Aorta (tissue), 5 donors: ENCODE measurements at places on chromosomes 3 and 15. TPM values are rescaled to one million over a fixed set of nuclear protein-coding genes. Genes with fewer than 3 reads are reported as not detected.

DNA sequence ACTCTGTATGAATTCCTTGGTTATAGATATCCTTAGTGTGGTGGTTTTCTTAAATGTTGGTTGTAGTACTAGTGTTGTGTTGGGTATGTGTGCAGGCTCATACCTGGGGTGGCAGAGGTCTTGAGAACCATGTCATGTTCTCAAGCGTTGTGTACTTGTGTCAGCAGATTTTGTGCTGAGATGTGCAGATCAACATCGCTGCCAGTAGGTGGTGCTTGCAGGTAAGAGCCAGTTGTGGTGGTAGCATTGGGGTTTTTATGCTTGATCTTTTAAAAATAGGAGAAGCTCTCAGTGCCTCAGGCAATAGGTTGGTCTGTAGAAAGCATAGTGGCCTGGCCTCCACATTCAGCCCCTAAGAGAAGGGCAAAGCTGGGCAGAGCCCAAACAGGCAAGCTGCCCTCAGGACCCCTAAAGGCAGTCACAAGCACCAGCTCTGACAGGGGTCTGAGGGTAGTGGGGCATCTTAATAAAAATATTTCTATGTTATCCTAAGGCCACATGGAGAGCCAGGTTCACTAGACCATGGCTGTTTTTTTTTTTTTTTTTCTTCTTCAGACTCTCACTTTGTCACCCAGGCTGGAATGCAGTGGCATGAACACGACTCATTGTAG is 164.0 kb downstream of the IL20RB start:
- H3K27me3 ChIP-seq: no peaks in the 10 kb centered on the region
- no peak overlapping the region for H3K4me3 ChIP-seq
- H3K27ac ChIP-seq: no peak overlapping the region
- no peak for DNase-seq
- no peaks in the 10 kb centered on the region for H3K36me3 ChIP-seq
- no peaks in the 10 kb centered on the region for H3K4me1 ChIP-seq

DNA sequence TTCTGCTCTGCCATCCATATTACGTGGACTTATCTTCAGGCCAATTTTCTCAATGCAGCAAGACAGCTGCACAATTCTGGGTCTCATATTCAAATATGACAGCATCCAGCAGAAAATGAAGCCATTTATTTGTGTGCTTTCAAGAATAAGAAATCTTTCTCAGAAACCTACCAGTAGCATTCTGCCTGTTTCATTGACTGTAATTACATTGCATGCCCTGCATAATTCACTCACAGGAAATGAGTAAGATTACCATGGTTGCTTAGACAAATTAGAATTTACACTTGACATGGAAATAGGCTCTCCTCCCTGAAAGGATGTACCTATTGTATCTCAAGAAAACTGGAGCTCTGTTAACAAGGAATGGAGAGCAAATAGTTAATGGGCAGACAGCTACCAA is 346.6 kb upstream of the DCBLD2 start:
- no peaks in the 10 kb centered on the region for H3K36me3 ChIP-seq
- H3K27ac ChIP-seq: no peak overlapping the region
- peaks cover 17% of the 10 kb centered on the region for H3K4me1 ChIP-seq
- no peak for DNase-seq

GRCh38 chr3:194344012-194344411 is 7.1 kb downstream of the CPN2 start:
- H3K27ac ChIP-seq: no peak overlapping the region
- no peaks in the 10 kb centered on the region for H3K4me1 ChIP-seq
- no peaks in the 10 kb centered on the region for H3K27me3 ChIP-seq
- H3K4me3 ChIP-seq: no peak overlapping the region
- peak; percentile 93 for DNase-seq
- H3K36me3 ChIP-seq: no peaks in the 10 kb centered on the region

ANKRD34C gene
- 0.42 TPM for total RNA-seq

DNA sequence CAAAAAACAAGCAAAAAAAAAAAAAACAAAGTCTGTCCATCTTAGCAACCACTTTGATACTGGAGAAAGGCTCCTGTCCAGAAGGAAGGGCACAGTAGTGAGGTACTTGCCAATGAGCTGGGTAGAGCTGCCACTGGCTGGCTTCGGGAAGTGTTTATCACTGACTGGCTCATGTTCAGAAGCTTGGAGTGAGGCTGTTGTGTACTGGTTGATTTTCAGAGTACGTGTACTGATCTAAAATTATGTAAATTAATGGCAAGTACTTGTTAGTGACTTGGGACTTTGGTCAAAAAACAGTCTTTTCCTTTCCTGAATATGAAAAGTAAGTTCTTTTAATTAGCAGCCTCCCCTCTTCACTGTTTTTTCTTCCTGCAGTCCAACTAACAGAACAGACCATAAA is 979 bp upstream of the ZNF621 start:
- no peak for DNase-seq
- no peaks in the 10 kb centered on the region for H3K4me1 ChIP-seq
- H3K27ac ChIP-seq: no peak overlapping the region
- no peaks in the 10 kb centered on the region for H3K36me3 ChIP-seq
- no peaks in the 10 kb centered on the region for H3K27me3 ChIP-seq

GRCh38 chr3:181457190-181457589 is 254.5 kb upstream of the SOX2 start:
- no peaks in the 10 kb centered on the region for H3K36me3 ChIP-seq
- H3K4me1 ChIP-seq: no peaks in the 10 kb centered on the region
- no peak overlapping the region for H3K27ac ChIP-seq

- no peaks in the 10 kb centered on the region for H3K4me1 ChIP-seq
- no peaks in the 10 kb centered on the region for H3K36me3 ChIP-seq
- H3K27me3 ChIP-seq: no peaks in the 10 kb centered on the region
Measured at GRCh38 chr3:21398461-21398860, 352.5 kb downstream of the ZNF385D start.

DUOXA1 gene
- total RNA-seq: 4.9 TPM

GOLGA8S gene
- 0.52 TPM for total RNA-seq

- peaks cover 4% of the 10 kb centered on the region for H3K4me1 ChIP-seq
- H3K36me3 ChIP-seq: no peaks in the 10 kb centered on the region
- H3K27me3 ChIP-seq: no peaks in the 10 kb centered on the region
- no peak overlapping the region for H3K4me3 ChIP-seq
Measured at GRCh38 chr3:114476511-114476910, 182.7 kb downstream of the TIGIT start.

TYRO3 gene
- total RNA-seq: 9.8 TPM

DNA sequence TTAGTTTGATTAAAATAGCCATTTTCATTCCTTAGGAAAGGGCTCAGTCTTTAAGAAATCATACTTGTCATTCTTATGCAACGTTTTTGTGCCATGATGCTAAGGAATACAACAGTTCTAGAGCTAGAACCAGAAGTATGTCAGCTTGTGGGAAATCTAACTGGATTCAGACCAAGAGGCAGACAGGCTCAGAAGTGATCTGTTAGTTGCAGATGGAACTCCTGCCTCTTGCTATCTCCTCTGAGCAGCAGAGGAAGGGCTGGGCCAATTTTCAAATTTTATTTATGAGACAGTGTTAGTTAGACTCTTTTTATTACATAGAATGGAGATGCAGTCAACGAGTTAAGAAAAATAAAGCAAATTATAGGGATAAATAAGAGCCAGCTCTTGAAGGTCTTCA is 48.5 kb upstream of the RYR3 start:
- no peak overlapping the region for H3K4me3 ChIP-seq
- DNase-seq: no peak
- H3K27me3 ChIP-seq: no peaks in the 10 kb centered on the region
- H3K36me3 ChIP-seq: no peaks in the 10 kb centered on the region
- no peaks in the 10 kb centered on the region for H3K4me1 ChIP-seq

DNA sequence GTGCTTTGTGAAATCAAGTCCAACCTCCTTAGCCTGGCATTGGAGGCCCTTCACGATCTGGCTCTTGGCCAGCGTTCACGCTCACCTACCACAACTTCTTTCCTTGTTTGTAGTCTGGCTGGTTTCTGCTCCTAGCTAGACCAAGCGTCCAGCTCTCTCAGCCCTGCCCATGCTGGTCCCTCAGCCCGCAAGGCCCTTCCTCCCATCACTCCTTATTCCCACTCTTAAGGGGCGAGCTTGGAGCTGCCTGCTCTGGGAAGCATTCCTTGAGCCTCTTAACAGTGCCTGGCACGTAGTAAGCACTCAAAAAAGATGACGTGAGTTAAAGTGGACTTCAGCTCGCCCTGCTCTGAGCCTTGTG is 8.7 kb downstream of the SLC6A6 start:
- no peak overlapping the region for H3K4me3 ChIP-seq
- no peak for DNase-seq
- no peaks in the 10 kb centered on the region for H3K36me3 ChIP-seq
- no peak overlapping the region for H3K27ac ChIP-seq
- no peaks in the 10 kb centered on the region for H3K4me1 ChIP-seq
- H3K27me3 ChIP-seq: no peaks in the 10 kb centered on the region

DNA sequence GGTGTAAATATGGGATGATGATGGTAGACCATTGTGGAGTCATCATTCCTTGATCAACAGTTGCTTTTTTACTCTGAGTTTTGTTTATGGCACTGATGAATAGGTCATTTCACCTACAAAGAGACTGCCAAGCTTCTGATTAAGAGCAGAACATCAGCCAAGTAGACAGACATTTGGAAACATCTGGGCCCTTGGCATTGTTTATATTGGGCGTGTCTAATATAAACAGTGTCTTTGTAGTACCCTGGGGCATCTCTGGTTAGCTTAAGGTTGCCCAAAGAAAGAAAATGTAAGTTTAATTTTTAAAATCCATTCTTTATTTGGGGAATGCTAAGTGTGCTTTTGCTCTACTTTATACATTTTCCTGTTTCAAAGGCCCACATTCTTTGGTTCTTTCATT is 377.0 kb downstream of the FEZF2 start:
- DNase-seq: no peak
- H3K4me3 ChIP-seq: no peak overlapping the region
- H3K27ac ChIP-seq: no peak overlapping the region
- no peaks in the 10 kb centered on the region for H3K4me1 ChIP-seq
- no peaks in the 10 kb centered on the region for H3K27me3 ChIP-seq

STRIT1 gene
- not detected for total RNA-seq

- H3K36me3 ChIP-seq: no peaks in the 10 kb centered on the region
- H3K4me3 ChIP-seq: no peak overlapping the region
- no peak for DNase-seq
- H3K27me3 ChIP-seq: no peaks in the 10 kb centered on the region
- no peak overlapping the region for H3K27ac ChIP-seq
- H3K4me1 ChIP-seq: no peaks in the 10 kb centered on the region
Measured at GRCh38 chr3:179369621-179370020, 22.1 kb downstream of the MFN1 start.

DNA sequence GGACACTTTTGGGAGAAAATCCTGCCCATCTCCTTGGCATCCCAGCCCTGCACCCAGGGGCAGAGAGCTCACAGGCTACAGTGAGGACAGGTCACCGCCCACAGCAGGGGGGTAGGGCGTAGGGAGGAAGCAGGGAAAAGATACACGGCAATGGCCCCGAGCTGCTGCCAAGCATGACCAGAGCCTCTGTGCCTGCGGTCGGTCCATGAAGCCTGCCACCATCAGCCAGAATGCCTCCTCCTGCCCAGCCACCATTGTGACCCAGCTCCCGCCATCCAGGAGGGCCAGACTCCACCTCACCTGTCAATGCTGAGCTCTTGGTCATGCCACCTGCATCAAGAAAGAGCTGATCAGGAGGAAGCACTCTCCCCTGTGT is 230.7 kb downstream of the VPS13C start:
- H3K4me1 ChIP-seq: no peaks in the 10 kb centered on the region
- no peak for DNase-seq
- no peaks in the 10 kb centered on the region for H3K27me3 ChIP-seq
- no peak overlapping the region for H3K4me3 ChIP-seq
- no peaks in the 10 kb centered on the region for H3K36me3 ChIP-seq

DNA sequence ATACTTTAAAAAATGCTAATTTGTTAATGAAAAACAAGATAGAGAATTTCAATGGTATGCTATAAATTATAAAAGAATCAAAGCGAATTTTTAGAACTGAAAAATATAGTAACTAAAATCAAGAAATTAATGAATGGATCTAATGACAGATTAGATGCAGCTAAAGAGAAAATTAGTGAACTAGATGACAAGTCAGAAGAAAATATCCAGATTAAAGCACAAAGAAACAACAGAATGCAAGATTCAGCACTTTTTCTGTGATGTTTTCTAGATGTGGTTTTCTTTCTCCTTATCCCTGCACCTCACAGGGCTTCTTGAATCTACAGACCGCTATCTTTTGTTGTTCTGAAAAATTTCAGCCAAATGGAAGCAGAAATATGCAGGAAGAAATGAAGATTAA is 54.4 kb downstream of the INO80 start:
- H3K4me3 ChIP-seq: no peak overlapping the region
- H3K36me3 ChIP-seq: peaks cover 8% of the 10 kb centered on the region
- no peaks in the 10 kb centered on the region for H3K27me3 ChIP-seq
- no peak overlapping the region for H3K27ac ChIP-seq

GRCh38 chr3:195247863-195248189 is 23.1 kb downstream of the XXYLT1 start:
- H3K27me3 ChIP-seq: no peaks in the 10 kb centered on the region
- DNase-seq: no peak
- no peak overlapping the region for H3K4me3 ChIP-seq
- no peak overlapping the region for H3K27ac ChIP-seq
- no peaks in the 10 kb centered on the region for H3K36me3 ChIP-seq

DNA sequence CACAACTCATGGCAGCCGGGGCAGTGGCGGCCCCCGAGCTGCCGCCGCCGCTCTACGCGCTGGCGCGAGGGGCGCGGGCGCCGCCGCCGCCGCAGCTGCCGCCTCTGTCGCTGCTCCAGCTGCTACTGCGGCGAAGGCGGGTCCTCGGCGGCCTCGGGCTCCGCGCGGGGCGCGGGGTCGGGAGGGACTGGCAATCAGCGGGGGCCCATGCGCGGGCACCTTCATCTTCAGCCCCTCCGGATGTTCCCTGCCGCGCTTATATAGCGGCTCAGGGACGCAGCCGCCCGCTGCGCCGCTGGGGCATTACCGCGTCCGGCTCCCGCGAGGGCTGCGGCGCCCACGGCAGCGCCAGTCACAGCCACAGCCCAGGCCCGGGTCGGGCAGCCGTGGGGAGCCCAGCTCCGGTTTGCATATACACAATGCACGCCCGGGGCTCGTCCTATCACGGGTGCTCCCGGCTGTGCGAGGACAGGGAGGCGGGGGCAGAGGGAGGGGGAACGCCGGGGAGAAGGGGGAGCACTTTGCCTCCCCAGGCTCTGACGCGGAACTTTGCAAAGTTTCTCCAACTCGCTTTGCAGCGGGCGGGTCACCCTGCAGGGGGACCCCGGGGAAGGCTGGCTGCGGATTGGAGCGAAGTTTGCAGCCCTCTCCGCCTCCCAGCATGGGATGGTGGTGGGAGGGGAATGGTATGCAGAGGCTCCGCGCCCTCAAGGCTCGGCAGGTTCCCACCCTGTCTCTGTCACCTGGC is at the start of gene VGLL3:
Gene VGLL3 (minus strand): TSS at position 416 of the 748 bp plus-strand sequence. CDS start 406 bp downstream, at position 10.
- H3K4me3 ChIP-seq: peak within 1 kb of the TSS; percentile 80
- H3K27me3 ChIP-seq: no peaks in the 10 kb centered on the region
- H3K36me3 ChIP-seq: no peaks in the 10 kb centered on the region
- DNase-seq: peak; percentile 84
- H3K27ac ChIP-seq: peak within 1 kb of the TSS; percentile 87
- peaks cover 3% of the 10 kb centered on the region for H3K4me1 ChIP-seq

DNA sequence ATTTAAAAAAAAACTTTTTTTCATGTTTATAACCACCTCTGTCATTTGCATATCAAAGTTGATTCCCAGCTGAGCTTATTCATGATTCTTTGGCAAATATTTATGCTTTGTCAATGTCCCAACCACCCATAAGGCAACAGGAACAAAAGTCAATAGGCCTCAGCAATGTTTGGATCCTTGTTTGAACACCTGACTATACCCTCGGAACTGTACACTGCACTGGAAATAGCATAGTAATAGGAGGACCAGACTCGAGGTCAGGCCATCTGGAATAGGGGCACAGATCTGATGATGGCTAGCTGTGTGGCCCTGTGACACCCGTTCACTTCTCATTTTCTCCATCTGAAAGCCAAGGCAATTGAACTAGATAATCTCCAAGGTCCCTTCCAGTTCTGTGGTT is 301.7 kb upstream of the ATP11B start:
- H3K27me3 ChIP-seq: no peaks in the 10 kb centered on the region
- no peak for DNase-seq
- H3K36me3 ChIP-seq: no peaks in the 10 kb centered on the region
- H3K4me1 ChIP-seq: no peaks in the 10 kb centered on the region
- H3K4me3 ChIP-seq: no peak overlapping the region
